ENCODE measurements at places on chromosomes 16 and 17.

DNA sequence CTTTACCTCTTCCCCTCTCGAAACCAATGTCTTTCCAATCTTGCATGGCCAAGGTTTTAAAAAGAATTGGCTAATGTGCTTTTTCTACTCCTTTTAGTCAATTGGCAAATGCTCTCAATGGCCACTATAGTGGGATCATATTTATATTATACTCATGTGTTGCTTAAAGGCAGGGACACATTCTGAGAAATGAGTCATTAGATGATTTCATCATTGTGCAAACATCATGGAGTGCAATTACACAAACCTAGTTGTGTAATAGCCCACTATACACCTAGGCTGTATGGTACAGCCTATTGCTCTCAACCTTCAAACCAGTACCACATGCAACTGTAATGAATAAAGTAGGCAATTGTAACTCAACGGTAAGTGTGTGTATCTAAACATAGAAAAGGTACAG lies 180.9 kb downstream of the HS3ST3A1 start:
- DNase-seq = no peak

DNA sequence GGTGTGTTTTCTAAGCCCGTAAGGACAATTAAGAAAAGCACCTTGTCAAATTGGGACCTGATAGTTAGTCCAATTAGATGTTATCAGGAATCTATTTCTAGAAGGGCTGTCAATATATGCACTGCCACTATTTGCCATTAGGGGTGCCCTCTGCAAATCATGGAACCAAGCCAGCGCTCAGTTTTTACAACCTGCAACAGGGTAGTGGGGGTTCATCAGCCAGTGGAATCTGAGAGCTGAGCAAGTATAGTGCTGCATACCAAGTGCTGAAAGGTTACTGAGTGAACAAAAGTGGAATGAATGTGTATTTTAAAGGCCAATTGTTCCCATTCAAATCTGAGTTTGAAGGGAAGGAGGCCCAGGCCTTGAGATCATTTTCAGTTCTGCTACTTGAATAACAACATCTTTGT lies 10.4 kb downstream of the PRR11 start:
- DNase-seq = peak; percentile 63

GRCh38 chr17:61309362-61310256 lies 90.0 kb upstream of the TBX2 start:
- no peak for DNase-seq

DNA sequence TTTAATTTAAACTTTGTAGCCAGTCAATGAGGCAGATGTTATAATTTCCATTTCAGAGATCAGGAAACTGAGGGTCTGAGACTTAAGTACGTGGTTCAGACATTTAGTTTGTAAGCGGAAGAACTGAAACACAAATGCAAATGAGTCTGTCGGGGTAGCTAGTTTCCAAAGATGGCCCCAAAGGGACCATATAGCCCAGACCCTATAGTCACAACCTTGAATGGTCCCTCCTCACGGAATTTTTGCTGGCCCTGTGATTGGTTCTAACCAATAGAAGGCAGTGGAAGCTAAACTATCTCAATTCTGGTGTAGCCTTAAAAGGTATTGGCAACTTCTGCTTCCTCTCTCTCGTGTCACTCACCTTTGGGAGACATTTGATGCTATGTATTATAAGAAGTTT lies 7.5 kb upstream of the BCO1 start:
- DNase-seq = no peak

DNA sequence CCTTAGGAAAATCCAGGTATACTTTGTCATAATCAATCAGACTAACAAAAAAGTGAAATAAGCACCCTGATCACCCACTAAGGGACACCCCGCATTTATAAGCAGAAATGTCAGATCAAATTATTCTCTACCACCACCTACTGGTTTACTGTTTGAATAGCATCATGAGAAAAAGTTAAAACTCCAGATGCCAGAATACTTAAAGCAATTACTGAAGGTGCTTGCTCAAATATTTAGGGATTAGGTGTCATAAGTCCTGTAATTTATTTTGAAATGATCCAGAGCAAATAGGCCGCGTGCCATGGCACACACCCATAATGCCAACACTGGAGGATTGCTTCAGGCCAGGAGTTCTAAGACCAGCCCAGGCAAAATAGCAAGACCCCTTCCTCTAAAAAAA lies 2.3 kb downstream of the TOP2A start:
- no peak for DNase-seq

- DNase-seq = no peak
Measured at GRCh38 chr17:64783556-64784352, 121.6 kb upstream of the SMURF2 start.

DNA sequence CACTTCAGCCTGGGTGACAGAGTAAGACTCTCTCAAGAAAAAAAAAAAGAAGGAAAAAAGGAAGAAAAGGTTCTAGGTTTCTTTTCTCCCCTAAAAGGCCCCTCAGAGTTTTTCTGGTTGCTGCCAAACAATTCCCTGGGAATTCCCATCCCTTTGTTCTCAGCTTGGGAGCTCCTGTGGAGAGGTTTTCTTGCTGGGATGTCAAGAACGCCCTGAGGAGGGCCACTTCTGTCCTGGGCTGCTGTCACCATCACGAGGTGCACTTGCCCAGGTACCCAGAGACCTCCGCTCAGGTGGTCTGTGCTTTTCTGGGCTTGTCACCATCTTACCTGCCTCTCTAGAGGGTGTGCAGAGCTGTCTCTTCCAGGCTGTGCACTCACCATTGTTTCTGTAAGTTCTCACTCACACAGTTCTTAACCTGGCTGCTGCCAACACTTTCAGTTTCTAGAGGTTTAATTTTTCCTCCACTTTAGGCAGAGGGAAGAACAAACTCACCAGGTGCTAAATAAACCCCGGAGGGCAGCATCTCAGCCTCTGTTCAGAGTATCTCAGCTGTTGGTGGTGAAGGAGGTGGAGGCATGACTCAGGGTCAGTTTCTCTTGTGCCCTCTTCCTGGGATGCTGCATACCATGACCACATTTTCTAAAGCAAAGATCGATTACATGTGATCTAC lies 2.4 kb upstream of the COX6A2 start:
- no peak for DNase-seq

GRCh38 chr17:75417054-75417580 lies 11.6 kb upstream of the GRB2 start:
- DNase-seq = no peak

GRCh38 chr16:82470620-82471152 lies 156.1 kb upstream of the CDH13 start:
- no peak for DNase-seq

- DNase-seq = no peak
Measured at GRCh38 chr17:77881545-77881944, 77.0 kb upstream of the TNRC6C start.

DNA sequence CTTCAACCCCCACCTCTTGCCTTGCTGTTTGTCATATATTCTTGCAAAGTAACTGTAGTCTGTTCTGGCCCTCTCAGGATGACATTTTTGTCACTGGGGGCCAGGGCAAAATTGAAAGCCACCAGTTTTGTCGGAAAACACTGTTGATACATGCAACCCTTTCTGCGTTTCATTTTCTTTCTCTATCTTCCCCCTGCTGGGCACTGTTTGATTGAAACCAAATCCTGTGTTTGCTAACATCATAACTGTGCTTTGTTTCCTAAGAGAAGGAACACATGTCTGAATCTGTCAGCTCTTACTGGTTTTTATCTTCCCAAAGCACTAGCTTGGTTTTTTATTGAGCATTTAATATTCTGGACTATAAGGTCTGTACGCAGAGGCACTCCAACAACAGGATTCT lies 11.7 kb upstream of the CPPED1 start:
- no peak for DNase-seq

DNA sequence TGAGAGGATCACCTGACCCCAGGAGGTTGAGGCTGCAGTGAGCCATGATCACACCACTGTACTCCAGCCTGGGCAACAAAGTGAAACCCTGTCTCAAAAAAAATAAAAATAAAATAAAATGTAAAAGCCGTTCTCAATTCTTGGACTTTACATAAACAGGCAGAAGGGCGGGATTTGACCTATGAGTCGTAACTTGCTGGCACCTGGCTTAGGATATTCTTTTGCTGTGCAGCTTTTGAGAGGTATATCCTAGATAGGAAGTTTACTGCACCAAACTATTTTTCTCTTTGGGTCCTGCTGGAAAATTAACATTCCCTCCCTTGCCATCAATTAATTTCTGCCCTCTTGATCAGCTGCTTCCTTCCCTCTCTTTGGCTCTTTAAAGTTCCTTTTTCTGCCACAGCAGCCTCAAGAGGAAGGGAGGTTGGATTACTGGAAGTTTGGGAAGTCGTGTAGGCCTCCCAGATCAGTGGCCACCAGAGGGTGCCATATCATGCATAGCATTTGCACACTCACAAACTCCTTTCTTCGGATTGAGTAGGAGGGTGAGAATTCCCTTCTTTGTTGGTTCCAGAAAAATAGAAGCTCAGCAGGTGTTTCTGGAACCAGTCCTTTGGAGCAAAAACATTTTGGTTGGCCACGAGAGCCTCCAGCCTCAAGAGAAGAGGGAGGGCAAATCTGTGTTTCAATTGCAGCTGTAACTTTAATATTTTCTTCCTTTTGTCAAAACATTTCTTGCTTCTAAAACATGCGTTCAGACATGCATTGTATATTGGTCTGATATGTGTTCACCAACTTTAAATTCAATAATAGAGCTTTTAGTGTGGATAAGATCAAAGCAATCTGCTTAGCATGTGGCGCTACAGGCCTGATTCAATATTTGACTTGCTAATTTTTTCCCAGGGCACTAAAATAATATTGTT lies 147.3 kb downstream of the CCDC182 start:
- DNase-seq = peak; percentile 78

DNA sequence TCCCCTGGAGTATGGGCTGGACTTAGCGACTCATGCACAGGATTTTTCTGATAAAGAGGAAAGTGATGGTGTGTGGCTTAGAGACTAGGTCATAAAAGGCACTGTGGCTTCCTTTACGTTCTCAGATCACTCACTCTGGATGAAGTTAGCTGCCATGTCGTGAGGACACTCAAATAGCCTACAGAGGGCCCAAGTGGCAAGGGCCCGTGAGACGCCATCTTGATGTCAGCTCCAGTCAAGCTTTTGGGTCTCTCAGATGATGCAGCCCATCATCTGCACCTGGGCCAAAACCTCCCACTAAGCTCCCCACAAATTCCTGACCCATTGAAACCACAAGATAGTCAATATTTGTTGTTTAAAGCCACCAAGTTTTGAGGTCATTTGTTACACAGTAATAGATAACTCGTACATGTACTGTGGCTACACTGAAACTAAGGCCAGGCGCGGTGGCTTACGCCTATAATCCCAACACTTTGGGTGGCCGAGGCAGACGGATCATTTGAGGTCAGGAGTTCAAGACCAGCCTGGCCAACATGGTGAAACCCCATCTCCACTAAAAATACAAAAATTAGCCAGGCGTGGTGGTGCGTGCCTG lies 14.7 kb downstream of the ST6GALNAC2 start:
- DNase-seq = no peak

GRCh38 chr17:74211141-74211911 lies 2.0 kb upstream of the TTYH2 start:
- no peak for DNase-seq

DNA sequence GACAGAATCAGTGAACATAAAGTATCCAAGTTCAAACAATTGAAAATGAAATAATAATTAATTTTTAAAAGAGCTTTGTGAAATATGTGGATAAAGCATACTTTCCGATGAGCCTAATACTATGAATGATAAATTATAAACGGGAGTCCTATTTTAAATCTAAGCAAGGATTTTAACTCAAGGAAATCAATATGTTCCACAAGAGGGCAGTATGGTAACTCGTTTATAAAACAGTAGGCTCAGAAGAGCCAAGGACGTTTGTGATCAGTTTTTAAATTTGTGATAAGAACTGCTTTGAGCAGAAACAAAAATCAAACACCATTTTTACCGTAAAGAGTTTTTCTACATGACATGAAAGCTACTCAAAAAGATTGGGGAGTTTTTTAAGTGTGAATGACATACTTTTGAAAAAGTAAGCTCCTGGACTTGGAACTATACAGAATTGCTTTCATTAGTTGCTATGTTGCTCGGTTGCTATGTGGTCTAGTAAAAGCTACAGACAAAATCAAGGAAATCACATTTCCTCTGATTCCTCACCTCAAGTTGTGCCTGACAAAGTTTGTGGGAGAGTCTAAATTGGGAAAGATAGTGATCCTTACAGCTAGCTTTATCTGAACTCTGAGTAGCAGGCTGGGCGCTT lies 11.8 kb upstream of the TEKT1 start:
- DNase-seq = peak; percentile 21

- no peak for DNase-seq
Measured at GRCh38 chr17:21200590-21201297, 13.2 kb downstream of the TMEM11 start.

- DNase-seq = no peak
Measured at GRCh38 chr16:76035689-76036088, 241.5 kb upstream of the CNTNAP4 start.

DNA sequence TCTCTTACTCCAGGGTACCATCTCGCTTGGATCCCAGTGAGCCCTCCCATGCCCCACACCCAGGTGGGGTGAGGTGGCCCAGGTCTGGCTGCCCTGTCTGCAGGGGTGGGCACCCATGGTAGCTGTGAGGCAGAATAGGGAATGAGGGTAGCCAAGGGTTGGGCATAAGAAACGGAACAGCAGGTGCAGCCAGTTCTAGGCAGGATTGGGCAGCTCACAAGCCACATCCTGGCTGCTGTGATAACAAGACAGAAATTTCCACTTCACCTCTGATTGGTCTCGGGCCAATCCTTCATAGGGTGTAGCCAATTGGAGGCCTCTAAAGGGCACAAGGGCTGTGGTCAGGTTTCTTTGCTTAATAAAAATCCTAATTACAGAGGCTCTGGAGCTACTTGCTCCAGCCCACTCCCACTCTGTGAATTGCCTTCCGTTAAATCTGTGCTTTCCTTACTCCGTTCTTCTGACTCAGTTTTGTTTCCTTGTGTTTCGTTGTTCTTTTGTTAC lies 1.5 kb upstream of the ARHGDIG start:
- DNase-seq = no peak

DNA sequence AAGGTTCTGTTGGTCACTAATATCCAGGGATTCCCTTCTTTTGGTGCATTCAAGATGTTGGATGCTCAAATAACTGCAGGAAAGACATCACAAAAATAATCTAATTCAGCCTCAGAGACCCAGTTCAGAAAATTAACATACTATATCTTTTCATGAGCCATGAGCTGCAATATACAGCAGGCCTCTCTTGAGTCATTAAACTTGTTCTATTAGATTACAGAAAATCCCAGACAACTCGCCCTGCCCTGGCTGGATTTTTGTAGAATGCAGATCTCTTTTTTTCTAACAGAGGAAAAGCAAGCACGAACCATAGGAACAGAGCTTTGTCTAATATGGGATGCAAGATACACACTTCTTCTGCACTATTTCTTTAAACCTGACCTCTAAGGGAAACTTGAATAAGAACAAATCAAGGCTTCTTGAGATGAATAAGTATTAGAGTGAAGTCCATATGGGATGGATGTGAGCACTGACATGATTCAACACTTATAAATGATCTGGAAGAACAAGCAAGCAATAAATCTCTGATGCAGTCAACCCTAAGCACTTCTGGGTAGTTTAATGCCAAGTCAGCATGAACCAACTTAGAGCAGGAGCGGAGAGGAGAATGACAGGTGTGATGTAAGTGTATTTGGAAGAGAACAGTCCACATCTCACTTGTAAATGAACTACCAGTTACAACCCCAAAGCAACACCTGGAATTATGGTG lies 70.7 kb upstream of the GNAO1 start:
- no peak for DNase-seq
